Spleen (tissue), 13 donors: ENCODE measurements at places on chromosomes 3 and 15.

- no peak for DNase-seq
Observed at GRCh38 chr3:128294999-128295468, 141.8 kb downstream of the EEFSEC start.

DNA sequence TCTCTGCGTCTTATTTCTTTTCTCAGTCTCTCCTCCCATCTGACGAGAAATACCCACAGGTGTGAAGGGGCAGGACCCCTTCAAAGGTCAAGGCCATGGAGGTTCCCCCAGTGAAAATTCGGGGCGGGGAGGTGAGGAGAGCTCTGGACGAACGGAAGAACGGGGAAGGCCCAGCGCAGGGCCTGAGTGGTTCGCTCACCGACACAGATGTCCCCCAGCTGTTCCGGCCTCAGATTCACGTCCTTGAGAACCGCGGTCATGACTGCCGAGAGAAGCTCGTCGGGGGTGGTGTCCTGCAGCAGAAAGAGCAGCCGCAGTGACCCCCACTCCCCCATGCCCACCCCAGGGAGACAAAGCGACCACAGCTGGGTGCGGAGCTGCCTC is 542 bp downstream of the ACAA1 start:
- no peak for DNase-seq

DNA sequence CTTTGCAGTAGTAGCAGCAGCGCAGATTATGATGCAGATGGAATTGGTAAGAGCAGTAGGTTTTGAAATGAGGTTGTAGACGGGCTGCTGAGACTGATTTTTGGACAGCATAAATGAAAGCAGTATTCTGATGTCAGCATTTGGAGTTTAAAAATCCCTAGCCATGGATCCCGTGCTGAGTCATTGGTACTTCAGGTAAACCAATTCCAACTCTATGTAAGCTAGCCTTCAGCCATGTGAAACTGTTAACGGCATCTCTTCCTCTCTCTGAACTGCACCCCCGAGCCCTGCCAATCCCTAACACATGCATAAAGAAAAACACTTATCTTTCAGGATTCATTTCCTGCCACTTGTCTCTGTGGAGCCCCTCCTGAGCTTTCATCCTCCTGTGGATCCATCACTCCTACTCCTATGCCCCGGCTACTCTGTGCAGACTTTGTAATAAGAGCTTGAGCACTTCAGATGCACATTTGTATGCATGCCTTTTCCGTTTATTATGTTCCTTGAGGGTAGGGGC is 119.0 kb downstream of the AKAP13 start:
- no peak for DNase-seq

GRCh38 chr15:88657326-88658069 is 18.7 kb downstream of the ISG20 start:
- peak; percentile 80 for DNase-seq

DNA sequence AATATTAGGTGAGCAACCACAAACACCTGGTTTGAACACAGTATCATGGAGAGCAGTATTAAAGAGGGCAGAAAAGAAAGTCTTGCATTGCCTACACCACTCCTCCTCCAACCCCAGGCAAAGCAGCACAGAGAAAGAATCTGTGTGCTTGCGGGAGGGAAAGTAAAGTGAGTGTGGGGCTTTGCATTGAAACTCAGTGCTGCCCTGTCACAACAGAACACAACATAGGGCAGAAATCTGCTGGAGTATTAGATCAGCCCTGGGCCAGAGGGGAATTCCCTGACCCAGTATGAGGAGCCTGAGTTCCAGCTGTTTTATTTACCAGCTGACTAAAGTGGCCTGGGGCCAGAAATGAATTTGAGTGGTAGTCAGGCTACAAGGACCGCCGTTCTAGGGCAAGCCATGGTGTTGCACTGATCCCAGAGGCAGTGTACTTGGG is 75.5 kb downstream of the SPATA16 start:
- DNase-seq, result no peak

- peak; percentile 87 for DNase-seq
Observed at GRCh38 chr3:46948830-46949671, 27.5 kb downstream of the CCDC12 start.

GRCh38 chr3:138452436-138452835 is 18.0 kb downstream of the ESYT3 start:
- DNase-seq, result peak; percentile 37

- no peak for DNase-seq
Observed at GRCh38 chr15:65824031-65824743, 32.1 kb upstream of the DENND4A start.

GRCh38 chr3:36875397-36875796 is 69.5 kb downstream of the TRANK1 start:
- no peak for DNase-seq

- no peak for DNase-seq
Observed at GRCh38 chr15:77144492-77145070, 73.7 kb upstream of the TSPAN3 start.

DNA sequence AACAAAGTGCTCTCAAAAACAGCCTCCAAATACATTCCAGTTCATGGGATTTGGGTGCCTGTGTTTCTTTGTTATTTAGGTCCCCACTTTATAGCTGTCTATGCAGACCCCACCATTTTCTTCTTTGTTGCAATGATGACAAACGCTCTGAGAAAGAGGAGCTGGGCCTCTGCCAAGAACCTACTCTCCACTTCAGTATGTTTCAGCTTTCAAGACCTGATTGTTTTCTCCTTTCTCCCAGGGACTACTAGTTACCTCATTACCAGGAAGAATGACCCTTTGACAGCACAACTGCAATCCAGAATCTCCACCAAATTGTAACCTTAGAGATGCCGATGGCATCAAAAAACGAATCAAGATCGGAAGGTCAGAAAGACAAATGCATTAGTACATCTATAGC is 236.8 kb downstream of the MEIS2 start:
- no peak for DNase-seq

DNA sequence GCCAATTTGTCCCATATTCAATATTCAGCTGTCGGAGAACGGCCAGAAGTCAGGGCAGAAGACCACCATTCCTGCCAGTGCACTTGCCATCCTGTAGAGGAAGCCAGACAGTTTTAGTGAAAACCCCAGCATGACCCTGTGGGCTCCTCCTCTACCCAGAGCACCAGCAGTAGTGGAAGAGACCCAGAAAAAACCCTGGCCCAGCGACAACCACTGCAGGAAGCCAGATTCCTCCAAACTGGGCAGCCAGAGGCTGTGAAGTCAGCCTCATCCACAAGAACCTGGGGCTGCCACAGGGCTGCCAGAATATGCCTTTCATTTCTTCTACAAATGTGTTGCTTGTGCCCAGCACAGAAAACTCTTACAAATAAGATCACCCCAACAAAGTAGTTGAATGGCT is 67.3 kb downstream of the HMCES start:
- no peak for DNase-seq

GRCh38 chr3:191414286-191414685 is 46.7 kb upstream of the PYDC2 start:
- no peak for DNase-seq

DNA sequence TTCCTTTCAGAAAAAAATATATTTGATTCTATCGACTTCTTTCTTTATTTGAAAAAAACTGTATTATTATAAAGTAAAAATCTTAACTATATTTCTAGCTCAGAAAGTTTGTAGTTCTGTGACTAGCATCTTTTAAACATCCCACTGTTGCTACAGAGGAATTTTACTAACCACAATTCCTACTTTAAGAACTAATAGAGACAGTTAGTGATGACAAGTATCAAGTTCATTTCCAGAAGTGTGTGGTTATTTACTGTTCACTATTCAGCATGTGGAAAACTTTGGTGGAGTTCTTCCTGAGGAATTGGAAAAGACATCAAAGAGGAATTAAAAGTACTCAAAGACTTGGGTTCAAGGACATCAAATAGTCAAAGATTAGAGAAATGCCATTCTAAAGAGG is 524.1 kb upstream of the CBLB start:
- DNase-seq, result no peak

DNA sequence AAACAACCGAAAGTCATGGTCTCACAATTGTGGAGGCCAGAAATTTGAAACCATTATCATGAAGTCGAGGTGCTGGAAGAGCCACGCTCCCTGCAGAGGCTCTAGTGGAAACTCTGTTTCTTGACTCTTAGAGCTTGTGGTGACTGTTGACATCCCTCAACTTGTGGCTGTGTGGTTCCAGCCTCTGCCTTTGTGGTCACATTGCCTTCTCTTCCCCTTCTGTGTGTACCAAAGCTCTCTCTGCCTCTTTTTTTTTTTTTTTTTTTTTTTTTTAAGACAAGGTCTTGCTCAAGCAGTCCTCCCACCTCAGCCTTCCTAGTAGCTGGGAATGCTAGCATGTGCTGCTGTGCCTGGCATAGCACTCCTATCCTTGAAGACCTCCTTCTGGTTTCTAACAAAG is 48.7 kb upstream of the CRTC3 start:
- DNase-seq, result no peak

- no peak for DNase-seq
Observed at GRCh38 chr3:168863561-168863960, 767.8 kb upstream of the GOLIM4 start.

- DNase-seq, result no peak
Observed at GRCh38 chr15:86591994-86592735, 512.5 kb downstream of the AGBL1 start.

- no peak for DNase-seq
Observed at GRCh38 chr15:48185529-48185928, 5.9 kb upstream of the CTXN2 start.

DNA sequence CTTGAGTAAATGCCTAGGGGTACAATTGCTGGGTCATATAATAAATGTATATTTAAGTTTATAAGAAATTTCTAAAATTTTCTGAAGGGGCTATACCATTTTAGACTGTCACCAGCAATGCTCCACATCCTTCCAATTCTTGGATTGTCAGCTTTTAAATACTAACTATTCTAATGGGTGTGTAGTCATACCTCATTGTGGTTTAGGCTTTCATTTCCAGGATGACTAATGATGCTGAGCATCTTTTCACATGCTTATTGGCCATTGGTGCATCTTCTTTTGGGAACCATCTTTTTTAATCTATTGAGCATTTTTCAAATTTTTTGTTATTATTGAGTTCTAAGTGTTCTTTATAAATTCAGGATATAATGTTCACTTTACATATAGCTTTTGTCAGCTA is 52.5 kb upstream of the CORO2B start:
- no peak for DNase-seq

DNA sequence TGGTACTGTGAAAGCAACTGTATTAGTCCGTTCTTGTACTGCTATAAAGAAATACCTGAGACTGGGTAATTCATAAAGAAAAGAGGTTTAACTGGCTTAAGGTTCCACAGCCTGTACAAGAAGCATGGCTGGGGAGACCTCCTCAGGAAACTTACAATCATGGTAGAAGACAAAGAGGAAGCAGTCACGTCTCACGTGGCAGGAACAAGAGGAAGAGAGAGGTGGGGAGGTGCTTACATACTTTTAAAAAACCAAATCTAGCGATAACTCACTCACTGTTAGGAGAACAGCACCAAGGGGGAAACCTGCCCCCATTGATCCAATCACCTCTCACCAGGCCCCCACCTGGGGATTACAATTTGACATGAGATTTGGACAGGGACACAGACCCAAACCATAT is 48.9 kb downstream of the IQGAP1 start:
- DNase-seq, result no peak

- DNase-seq, result no peak
Observed at GRCh38 chr3:721086-721485, 371.7 kb upstream of the CNTN6 start.

DNA sequence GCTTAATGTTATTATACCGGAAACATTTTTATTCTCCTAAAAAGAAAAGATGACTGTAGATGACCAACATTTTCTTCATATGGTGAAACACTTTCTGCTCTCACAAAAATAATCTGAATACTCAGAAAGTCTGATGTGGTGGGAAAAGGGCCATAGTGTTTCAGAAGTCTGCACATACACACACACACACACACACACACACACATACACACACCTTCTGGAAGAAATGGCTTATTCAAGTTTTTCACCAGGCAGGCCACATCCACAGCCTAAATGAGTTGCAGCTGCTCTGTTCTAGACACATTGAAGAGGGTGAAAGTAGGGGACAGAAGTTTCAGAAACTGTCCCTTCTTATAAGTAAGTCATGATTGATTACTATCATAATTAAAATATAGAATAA is 220.0 kb downstream of the ZMAT3 start:
- DNase-seq, result no peak

DNA sequence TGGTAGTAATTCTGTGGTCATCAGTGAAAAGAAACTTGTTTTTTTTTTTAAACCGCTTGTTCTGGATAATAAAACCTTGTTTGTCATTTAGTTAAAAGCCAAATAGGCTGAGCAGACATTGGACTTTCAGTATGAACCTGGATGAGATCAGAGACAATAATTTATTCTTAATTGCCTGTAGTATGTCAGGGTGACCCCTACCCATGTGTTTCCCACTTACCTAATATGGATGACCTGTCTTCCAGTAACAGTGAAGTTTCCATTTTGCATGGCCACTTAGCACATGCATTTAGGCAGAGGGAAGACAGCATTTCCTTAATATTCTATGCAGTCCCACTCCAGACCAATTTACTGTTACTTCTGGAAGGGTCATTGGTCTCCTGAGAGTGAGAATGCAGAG is 87.6 kb upstream of the CFAP20DC start:
- DNase-seq, result no peak

- DNase-seq, result no peak
Observed at GRCh38 chr3:180528843-180529242, 73.1 kb upstream of the TTC14 start.

GRCh38 chr3:181726351-181727330 is 14.9 kb downstream of the SOX2 start:
- DNase-seq, result no peak

DNA sequence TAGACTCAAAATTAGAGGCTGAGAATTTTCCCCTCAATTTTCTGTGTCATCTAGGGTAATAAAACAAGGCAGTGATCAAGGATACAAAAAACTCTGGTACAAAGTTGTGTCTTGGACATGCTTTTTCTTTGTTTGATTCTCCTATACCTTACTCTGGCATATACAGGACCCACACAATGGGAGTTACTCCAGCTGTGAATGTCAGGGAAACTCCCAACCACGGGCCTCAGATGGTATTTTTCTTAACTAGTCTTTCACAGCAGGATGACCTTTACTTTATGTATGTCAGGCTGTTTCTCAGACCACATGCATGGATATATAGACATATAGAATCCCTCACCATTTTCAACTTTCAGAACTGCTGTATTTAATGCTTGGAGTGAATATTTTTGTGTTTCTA is 41.3 kb downstream of the FEZF2 start:
- no peak for DNase-seq

- DNase-seq, result no peak
Observed at GRCh38 chr3:161630794-161631193, 134.2 kb downstream of the OTOL1 start.

DNA sequence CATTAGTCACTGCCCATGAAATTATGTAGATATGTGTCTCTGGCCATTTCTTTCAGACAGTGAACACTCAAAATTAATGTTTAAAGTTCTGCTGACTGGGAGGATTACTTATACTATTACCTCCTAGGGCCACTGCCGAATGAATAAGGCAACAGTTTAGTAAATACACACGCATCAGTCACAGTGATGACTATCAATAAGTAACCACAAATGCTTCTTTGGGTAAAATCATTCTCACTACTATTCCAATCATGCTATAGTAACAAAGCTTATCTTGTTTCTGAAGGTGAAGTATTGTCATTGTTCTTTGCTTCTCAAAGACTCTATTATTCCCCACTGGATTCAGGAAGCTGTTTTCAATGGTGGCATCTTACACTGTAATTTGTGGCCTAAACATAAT is 478.8 kb downstream of the EPHA3 start:
- DNase-seq, result no peak

- DNase-seq, result no peak
Observed at GRCh38 chr15:85974348-85974705, 105.3 kb upstream of the AGBL1 start.
